Globus pallidus (tissue), 1 donor: ENCODE measurements at places on chromosomes 1 and 21.

- peak; percentile 53 for DNase-seq
These were observed 36.4 kb upstream of the JAK1 start for GRCh38 chr1:65002508-65003315.

GRCh38 chr1:225454733-225455132, 26.9 kb upstream of the LBR start:
- DNase-seq = no peak

- DNase-seq = no peak
These were observed 32.3 kb upstream of the ETS2 start for GRCh38 chr21:38773099-38774061.

DNA sequence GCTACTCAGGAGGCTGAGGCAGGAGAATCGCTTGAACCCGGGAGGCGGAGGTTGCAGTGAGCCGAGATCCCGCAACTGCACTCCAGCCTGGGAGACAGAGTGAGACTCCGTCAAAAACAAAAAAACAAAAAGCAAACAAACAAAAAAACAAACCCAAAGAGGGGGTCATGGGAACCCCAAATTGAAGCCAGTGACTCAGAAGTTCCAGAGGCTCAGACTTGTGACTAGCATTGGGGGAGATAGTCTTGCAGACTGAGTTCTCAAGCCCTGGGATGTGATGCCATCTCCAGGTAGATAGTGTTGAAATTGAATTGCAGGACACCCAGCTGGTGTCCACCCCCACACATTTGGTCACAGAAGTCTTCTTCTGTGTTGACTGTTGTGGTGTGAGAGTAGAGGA, 24.9 kb upstream of the ENO1 start:
- DNase-seq = no peak

GRCh38 chr1:45803299-45803780, at the start of gene MAST2:
Gene MAST2, plus strand, starts transcription at chr1:45803612. Its CDS starts 284 bp downstream, at chr1:45803896.
- peak; percentile 86 for DNase-seq

- no peak for DNase-seq
These were observed 36.2 kb downstream of the CELF3 start for GRCh38 chr1:151680391-151680790.

DNA sequence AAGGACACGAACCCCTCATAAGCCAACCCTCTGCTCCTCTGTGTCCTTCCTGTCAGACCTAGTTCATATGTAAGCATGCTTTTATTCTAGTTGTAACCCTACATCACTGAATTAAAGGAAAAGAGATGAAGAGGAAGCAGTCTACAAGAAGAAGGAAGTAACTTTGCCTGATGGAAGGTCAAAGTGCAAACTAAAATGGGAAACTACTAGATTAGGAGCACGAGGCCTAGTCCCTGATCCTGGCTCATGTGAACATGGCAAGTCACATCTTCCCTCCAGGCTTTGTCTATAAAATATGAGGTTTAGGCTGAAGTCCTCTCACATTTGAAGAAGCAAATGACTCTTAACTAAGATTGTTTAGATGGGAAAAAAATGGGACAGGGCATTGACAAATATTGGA, 13.2 kb downstream of the ZMYND12 start:
- DNase-seq = no peak

- DNase-seq = no peak
These were observed 437.7 kb downstream of the GPATCH2 start for GRCh38 chr1:217193151-217193550.

DNA sequence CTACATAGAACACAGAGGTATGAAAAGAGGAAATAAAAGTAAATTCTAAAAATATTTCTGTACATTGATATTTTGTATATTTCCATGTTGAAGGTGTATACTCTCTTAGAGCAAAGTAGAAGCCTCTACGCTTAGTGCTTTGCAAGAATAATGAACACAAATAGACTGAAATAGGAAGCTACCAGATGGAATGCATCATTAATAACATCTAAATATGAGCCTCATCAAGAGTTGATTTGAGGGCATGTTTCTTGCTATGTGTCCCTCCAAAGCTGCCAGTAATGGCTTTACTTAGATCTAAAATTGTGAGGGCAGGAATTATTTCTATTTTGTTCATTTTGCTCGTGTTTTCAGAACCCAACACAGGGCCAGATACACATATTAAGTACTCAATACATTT, 94.4 kb downstream of the KCNT2 start:
- no peak for DNase-seq

DNA sequence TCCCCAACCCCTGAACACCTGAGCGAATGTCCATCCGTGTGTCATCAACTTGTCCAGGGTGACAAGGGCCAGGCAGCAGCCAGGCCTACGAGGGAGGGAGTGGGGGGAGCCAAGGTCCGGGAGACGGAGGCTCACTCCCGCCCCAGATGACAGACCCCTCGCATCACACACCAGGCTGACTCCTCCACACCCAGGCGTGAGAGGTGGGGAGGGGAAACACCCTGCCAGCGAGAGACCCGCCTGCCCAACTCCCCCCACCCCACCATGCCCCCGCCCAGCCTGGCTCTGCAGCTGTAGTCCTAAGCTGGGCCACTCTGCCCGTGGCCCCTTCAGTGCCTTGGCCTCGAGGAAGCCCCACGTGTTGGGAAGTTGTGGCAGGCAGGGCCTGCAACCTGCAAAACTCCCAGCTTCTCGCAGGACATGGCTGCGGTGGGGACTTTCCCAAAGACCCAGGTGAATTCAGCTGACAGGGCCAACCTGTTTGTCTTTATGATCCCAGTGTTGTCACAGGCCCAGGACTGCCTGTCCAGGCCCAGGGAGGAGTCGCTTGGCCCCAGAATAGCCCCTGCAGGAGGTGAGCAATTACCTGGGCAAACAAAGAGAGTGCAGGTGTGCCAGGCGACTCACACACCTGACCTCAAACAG, 62.9 kb downstream of the RIPK4 start:
- no peak for DNase-seq

DNA sequence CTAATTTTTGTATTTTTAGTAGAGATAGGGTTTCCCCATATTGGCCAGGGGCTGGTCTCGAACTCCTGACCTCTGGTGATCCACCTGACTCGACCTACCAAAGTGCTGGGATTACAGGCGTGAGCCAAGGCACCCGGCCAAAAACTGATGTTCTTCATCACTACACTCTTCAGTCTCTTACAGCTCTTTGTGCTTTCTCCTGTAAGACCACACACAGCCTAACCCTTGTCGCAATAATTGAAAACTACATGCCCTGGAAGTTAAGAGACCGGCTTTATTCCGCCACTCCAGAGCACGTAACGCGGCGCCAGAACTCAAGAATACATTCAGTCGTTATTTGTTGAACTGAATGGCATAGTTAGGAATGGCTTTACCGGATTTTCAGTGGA, 552 bp downstream of the GPATCH4 start:
- no peak for DNase-seq

- DNase-seq = no peak
These were observed 29.2 kb upstream of the IL10 start for GRCh38 chr1:206801467-206801866.

GRCh38 chr1:75265792-75266191, 131.6 kb downstream of the LHX8 start:
- DNase-seq = peak; percentile 30

- no peak for DNase-seq
These were observed 172.3 kb downstream of the SIPA1L2 start for GRCh38 chr1:232457595-232457994.

- no peak for DNase-seq
These were observed 351.4 kb downstream of the HLX start for GRCh38 chr1:221230605-221231004.

DNA sequence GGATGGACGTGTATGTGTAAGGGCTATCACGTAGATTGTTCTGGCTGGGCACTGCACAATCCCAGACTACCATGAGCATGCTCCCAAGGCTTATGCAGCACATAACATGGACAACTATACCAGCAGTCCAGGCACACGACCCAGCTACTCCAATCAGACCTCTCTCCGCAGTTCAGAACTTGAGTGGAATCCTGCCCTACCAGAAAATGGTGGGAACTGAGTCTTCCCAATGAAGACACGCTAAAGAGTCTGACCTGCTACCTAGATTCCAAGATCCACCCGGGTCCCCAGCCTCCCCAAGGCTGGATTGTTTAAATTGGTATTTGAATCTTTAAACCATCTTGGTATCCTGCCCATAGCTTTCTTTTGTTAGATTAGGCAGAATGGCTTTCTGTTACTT, 251.3 kb upstream of the KAZN start:
- DNase-seq = no peak

GRCh38 chr1:224057461-224058199, 56.3 kb upstream of the FBXO28 start:
- DNase-seq = no peak

DNA sequence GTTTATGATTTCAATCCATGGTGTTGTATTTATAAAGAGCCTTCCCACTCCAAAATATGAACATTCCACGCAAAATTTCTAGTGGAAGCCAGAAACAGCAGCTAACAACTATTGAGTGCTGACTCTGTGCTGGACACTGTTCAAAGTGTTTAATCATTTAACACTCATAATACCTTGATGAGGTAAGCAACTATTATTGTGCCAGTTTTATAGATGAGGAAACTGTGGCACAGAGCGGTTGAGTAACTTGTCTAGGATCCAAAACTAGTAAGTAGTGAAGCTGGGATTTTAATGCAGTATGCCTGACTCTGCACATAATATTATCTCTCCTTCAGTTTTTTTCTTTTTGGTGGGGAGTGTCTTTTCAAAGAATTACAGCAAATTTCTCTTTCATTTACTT, 228.3 kb downstream of the SLC35F3 start:
- DNase-seq = no peak

DNA sequence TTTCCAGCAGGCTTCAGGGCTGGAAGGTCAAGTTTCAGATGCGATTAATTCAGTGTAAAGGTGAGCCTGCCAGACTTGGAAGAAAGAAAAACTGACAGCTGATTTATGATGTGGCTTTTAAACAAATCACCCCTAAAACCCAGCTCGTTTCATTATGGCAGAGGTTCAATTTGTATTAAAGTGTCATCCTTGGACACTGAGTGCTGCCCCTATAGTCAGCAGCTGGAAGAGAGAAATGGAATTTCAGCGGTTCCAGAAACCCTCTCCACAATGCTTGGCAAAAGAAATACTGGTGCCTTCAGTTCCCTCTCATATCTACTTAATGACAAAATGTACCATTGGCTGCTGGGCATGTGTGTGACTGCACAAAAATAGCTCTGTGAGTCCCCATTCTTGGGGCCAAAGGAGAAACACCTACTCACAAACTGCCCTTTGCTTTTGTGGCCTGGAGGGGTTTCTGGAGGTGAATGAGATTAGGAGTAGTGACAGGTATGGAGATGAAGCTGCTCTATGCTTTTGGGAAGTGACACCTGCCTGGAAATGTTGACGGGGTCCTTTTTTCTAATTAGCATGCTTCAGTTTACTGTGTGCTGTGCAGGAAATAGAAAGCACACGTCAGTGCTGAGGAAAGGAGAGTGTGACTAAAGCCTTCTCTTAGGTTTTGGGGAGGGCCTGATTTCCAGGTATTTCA, 95.1 kb upstream of the TSPAN2 start:
- DNase-seq = no peak

DNA sequence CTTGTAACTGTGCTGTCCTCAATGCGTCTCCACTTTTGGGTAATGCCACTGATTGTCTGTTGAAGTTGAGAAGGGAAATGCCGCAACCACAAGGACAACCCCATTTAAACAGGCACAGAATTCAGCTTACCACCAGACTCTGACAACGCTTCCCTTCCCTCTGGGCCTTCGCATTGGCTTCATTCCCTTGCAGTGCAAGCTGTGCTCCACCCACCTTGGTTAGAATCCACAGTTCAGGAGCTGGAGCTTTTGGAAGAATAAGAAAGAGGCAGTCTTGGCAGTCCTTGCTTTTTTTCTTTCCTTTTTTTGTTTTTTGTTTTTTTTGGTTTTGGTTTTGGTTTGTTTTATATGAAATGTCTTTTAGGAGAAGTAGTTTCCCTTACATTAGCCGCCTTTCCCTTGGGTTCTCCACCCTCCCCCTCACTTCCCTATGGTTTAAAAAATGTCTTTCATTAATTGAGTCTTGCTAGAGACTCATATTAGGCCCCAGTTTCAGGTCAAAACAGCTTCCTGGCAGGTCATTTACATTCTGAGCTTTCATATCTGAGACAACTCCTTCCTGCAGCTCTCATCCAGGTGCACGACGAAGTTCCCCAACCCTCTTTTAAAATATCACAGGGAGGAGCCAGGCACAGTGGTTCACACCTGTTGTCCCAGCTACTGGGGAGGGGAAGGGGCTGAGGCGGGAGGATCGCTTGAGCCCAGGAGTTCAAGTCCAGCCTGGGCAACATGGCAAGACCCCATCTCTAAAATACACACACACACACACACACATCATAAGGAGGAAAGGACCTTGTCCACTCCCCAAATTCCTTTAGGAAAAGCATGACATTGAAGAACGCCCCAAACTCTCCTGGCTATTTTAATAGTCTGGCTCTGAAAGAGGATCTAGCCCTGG, 20.7 kb upstream of the LAX1 start:
- DNase-seq = peak; percentile 53

GRCh38 chr1:211547710-211548109, 31.3 kb downstream of the SLC30A1 start:
- no peak for DNase-seq

- DNase-seq = no peak
These were observed 24.2 kb downstream of the TBX19 start for GRCh38 chr1:168304865-168305264.

GRCh38 chr1:8663090-8663802, 154.2 kb downstream of the RERE start:
- no peak for DNase-seq

DNA sequence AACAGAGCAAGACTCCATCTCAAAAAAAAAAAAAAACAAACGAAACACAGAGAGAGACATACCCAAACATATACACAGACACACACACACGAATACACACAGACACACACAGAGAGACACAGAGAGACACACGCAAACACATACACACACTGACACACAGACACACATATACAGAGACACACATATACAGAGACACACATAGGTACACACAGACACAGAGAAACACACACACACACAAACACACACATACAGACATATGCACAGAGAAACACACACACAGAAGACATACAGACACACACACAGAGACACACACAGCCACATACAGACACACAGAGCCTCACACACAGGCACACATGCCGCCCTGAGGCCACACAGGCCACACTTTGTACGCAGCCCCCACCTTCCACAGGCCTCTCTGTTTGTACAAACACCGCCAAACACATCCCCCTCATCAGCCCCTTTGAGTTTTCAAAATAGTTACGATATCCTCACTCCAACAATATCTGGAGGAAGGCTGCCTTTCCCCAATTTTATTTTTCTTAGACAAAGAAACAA, 57.5 kb upstream of the ABCG1 start:
- no peak for DNase-seq

GRCh38 chr1:19165501-19165900, 44.6 kb downstream of the UBR4 start:
- no peak for DNase-seq
